Activated CD4-positive, alpha-beta T cell treated with anti-CD3 and anti-CD28 coated beads, Interleukin-10, Interleukin-2, amounts not matched to agents 100 ng/mL and 50 ng/mL, durations not matched to agents 16 hours and 8 hours (primary cell): ENCODE measurements at places on chromosomes 5 and 9.
A peak's percentile ranks its signal among the peaks of the same experiment; 100 is the strongest.

DNA sequence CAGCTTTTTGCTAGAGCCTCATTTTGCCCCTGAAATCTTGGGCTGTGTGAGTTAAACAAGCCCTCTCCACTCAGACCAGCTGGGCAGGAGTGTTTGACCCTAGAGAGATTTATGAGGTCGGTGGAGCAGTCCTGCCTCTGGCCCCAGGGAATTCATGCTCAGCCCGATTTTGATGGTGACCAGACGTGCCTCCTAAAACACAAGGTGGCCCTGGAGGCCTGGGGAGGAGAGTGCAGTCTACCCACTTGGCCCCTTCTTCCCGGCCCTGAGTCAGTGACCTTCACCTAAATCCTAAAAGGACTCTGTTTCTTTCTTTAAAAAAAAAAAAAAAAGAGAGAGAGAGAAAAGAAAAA lies 86.6 kb upstream of the SAP30L start:
- no peak for DNase-seq

- peak; percentile 82 for DNase-seq
Measured at GRCh38 chr9:133130685-133131244, 9.7 kb upstream of the RALGDS start.

DNA sequence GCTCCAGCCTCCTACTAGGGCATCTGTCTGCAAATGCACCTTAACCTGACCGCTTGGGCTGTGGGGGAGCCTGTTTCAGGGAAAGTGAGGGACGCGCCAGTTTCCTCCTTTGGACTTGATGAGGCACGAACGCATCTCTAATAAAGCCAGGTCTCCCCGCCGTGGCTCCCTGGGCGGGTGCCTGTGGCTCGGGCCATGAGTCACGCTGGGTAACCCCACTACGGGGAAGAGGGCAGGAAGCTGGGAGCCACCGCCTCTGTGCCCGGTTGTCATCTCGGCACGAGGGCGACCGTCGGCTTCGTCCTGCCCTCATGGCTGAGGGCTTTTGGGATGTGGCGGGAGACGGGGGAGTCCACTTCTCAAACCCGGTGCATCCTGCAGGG lies 12.1 kb downstream of the NOTCH1 start:
- DNase-seq = peak; percentile 89

DNA sequence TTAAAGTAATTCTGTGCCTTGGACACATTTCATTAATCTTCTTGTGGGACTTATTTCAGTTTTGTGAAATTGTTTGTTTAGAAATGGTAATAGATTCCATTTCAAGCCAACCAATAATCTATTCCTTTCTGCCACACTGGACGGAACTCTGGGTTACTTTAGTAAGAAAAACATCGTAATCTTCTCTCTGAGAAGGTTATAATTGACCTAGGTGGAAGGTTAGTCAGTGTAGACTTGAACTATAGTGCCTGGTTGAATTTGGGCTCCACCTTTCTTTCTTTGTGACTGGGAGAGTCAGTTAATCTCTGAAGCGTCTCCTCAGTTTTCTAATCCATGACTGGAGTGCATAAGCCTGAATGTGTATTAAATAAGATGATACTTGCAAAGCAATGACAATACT lies 89.7 kb upstream of the PRLR start:
- DNase-seq = no peak

- no peak for DNase-seq
Measured at GRCh38 chr9:124869466-124869985, 7.6 kb downstream of the ARPC5L start.

GRCh38 chr5:86118542-86118941 lies 499.2 kb upstream of the COX7C start:
- DNase-seq = no peak

GRCh38 chr5:54387659-54388232 lies 67.8 kb upstream of the HSPB3 start:
- no peak for DNase-seq

DNA sequence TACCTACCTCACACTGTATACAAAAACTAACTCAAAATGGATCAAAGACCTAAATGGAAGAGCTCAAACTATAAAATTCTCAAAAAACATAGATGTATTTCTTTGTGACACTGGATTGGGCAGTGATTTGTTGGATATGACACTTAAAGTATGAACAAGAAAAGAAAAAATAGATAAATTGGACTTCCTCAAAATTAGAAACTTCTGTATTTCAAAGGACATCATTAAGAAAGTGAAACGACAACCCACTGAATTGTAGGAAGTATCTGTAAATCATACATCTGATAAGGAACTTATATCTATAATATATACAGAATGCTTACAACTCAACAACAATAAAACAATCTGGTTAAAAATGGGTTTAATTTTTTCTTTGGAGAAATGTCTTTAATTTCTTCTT lies 96.7 kb downstream of the NRG2 start:
- DNase-seq = no peak

- DNase-seq = no peak
Measured at GRCh38 chr9:31323726-31324444, 1060.6 kb upstream of the ACO1 start.
